ENCODE measurements at places on chromosomes 3 and 15.

DNA sequence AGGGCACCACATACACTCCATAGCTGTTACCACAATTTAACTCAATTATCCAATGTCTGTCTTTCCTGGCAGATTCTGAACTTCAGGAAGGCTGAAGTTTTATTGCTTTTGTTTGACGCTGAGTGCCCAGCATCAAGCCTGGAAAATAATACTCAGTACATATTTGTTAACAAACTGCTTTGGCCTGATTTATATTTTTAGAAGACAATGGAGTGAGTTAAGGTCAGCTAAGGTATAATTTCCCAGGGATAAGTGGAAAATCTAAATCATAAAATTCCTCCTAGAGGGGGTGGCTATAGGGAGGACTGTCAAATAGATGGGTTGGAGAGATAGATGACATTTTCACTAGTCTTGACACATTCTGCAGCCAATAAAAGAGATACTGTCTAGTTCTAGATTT is 659.4 kb upstream of the ADAMTS9 start:
- no peak for DNase-seq

DNA sequence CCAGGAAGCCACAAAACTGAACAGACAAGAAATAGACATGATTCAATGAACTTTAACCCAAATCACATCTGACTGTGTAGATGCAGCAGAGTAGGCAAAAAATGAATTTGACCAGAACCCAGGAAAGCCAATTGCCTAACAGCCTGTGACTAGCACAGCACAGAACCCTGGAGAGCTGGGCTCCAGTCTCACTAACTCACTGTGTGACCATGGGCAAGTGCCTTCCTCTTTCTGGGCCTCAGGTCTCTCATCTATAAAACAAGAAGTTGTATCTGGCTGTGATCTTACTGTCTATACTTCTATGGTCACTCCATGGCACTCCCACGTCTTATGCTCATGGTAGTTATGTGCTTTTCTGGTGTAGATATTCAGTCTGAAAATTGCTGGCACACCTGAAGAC is 48.1 kb upstream of the USP3 start:
- DNase-seq: no peak

GRCh38 chr3:89287902-89288508 is 180.6 kb downstream of the EPHA3 start:
- DNase-seq: no peak

DNA sequence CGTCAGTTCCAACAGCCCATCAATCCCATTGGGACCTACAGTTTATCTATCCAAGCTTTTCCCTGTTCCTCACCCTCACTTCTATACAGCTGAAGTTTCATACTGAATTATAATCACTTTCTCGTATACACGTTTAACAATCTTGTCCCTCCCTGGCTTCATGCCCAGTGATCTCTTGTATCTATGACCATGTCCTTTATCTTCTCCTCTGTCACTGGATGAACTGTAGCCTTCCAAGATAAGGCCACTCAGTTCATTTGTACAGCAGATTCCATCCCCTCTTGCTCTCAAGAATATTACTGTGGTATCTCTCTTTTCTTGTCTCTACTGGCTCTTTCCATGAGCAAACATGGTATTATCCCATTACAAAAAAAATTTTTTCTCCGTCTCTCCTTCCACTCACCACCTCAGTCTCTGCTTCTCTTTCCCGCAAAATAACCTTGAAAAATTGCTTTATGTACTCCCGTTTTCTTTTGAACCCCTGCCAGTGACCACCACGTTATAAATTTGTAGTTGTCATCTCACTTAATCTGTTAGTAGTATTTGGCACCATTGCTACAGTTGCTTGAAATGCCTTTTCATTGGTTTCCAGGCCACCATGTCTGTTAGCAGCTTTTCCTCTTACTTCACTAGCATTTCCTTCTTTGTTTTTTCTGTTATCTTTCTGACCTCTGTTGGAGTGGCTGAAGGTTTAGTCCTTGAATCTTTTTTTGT is 9.4 kb downstream of the CTNNB1 start:
- no peak for DNase-seq

DNA sequence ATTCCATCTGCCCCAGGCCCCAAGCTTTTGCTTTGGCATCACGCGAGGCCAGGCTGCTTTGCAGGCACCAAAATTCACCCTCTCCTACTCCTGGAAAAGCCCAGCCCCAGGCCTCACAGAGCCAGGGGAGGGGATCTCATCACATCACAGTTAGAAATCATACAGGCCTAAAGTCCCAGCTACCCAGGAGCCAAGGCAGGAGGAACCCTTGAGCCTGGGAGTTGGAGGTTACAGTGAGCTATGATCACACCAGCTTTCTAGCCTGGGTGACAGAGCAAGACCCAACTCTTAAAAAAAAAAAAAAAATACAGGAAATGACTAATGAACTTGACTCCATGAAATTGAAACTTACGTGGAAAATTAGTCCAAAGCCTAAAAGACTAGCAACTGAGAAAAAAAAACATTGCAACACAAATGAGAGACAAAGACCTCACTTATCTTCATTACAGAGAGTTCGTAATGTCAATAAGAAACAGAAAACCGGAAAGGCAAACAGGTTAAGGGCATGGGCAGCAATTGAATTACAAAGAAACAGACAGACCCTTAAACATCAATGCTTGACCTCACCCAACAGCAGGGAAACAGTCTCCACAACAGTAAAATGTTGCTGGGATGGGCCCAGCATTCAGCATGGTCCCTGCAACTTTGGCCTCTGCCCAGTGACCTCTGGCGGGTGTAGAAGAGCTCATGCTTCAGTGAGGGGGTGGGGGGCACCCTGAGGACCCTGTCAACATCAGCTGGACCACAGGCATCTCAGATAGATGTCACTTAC is 151.5 kb downstream of the LRRK1 start:
- peak; percentile 13 for DNase-seq

- no peak for DNase-seq
Observed at GRCh38 chr15:65289261-65289854, 2.7 kb upstream of the PARP16 start.

DNA sequence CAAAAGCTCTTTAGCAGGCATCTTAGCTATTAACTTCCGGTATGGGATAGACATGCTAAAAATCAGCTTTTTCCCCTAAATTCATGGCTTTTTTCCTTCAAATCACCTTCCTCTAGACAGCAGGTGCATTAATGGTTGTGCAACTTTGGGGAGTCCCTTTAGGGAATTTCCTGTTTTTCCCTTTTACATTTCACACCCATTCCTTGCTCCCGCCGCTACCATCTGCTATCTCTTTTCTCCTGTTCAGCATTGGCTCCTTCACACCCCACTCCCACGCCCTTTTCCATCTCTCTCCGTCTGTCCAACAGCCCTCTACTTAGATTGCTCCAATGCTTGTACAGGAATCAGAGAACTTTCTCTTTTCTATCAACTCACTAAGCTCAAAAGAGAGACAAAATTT is 43.4 kb downstream of the FEZF2 start:
- DNase-seq: no peak

- no peak for DNase-seq
Observed at GRCh38 chr15:88621789-88622604, 857 bp downstream of the AEN start.

DNA sequence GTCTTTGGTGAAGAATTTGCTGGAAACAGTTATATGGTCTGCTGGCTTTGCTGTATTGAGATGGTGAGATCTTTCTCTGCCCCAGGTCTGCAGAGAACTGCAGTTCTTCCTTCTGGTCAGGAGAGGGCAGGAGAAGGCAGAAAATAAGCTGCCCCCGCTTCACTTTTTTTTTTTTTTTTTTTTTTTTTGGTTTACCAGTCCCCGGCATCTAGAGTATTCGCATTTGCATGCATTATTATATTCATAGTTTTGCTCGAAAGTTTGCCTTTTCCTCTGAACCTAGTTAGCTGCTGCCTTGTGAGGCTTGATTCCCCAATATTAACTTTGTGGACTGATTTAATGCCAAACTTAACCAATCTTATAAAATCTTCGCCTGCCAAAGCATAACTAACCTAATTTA is 10.6 kb upstream of the PARL start:
- DNase-seq: no peak

GRCh38 chr3:134798681-134799311 is 3.7 kb downstream of the EPHB1 start:
- no peak for DNase-seq

- DNase-seq: no peak
Observed at GRCh38 chr3:101261506-101261905, 58.9 kb downstream of the IMPG2 start.

DNA sequence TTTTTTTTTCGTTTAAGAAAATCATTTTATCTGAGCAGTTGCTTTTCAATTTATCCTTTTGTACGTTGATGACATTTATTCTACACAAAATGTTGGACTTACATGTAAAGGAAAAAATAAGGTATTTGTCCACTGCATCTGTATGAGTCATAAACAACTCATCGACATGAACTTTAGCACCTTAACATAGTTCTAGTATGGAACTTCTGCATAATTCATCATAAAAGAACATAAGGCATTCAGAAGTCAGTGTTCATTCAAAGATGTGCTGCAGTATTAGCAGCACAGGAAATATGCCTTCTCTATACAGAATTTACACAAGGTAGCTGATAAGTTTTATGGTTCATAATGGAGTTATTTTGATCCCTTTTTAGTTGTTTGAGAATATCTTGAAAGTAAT is 801.6 kb downstream of the CADM2 start:
- DNase-seq: no peak

GRCh38 chr15:99476413-99477222 is 89.2 kb upstream of the MEF2A start:
- DNase-seq: peak; percentile 68

DNA sequence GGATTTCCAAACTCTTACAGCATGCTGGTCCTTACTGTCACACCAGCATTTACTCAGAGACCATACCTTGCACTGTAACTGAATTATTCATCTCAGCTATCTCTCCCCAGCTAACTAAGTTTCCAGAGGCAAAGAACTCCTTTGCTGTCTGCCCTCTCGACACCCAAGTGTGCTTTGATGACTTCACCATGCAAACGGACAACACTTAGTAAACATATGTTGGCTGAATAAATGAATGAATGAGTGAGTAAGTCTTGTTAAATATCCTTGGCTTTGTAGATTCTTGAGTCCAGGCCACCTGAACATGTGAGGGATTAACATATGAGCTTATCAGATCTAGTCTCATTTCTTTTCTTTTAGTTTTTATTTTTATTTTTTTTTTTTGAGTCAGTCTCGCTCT is 138.2 kb downstream of the PLD1 start:
- DNase-seq: no peak

DNA sequence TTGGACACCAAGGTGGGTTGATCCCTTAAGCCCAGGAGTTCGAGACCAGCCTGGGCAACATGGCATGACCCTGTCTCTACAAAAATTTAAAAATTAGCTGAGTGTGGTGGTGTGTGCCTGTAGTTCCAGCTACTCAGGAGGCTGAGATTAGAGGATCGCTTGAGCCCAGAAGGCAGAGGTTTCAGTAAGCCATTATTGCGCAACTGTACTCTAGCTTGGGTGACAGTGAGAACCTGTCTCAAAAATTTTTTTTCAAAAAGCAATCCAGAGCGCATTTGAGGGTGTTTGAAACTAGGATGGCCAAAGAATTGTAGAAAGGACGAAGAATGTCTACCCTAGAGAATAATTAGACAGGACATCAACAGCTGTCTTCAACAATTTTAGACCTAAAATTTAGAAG is 103.4 kb downstream of the STAC start:
- no peak for DNase-seq

DNA sequence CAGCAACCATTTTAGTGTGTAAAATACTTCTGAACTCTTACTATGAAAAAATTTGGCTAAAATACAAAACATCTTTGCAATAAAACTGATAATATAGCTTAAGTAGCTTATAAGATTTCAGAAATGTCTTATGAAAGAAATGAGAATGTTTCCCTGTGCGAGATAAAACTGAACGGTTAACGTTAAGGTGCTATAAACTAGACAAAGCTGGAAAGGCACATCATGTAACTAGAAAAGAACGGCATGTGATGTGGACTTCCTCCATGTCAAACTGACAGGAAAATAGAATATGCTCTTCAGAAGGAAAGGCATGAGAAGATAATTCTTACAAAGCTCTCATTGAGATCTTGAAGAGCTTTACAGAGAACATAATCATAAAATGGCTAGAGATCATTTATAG is 36.5 kb downstream of the NCK1 start:
- DNase-seq: no peak

- no peak for DNase-seq
Observed at GRCh38 chr3:112822064-112823055, 24.3 kb downstream of the CD200R1L start.

DNA sequence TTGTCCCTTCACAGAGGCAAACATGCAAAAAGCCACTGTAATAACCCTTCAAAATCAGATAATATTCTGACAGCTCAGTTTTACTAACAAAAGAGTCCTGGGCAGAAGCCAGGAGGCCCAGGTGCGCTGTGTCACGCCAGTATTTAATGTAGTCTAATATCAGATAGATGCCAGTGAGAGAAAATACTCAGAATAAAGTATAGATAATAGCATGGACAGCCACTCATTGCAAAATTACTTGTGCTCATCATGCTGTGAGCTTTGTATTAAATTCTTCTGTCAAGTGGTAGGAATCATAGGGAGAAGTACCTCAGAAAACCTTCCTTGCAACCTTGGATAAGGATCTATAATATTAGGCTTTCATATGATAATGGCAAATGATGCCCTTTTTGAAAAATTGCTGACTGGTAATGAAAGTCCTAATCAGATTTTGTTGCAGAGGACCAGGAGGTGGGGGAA is 1154.3 kb downstream of the ROBO1 start:
- DNase-seq: no peak

- peak; percentile 70 for DNase-seq
Observed at GRCh38 chr15:71443538-71443937, 328.3 kb downstream of the THSD4 start.

- DNase-seq: no peak
Observed at GRCh38 chr3:187850258-187850921, 105.1 kb upstream of the BCL6 start.

DNA sequence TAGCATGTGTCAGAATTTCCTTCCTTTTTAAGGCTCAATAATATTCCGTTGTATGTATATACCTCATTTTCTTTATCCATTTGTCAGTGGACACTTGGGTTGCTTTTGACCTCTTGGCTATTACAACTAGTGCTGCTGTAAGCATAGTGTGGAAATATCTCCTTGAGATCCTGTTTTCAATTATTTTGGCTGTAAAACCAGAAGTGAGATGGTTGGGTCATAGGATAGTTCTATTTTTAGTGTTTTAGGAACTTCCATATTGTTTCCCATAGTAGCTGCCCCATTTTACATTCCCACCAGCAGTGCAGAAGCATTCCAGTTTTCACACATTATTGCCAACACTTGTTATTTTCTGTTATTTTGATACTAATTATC is 70.4 kb upstream of the C15orf39 start:
- DNase-seq: no peak

DNA sequence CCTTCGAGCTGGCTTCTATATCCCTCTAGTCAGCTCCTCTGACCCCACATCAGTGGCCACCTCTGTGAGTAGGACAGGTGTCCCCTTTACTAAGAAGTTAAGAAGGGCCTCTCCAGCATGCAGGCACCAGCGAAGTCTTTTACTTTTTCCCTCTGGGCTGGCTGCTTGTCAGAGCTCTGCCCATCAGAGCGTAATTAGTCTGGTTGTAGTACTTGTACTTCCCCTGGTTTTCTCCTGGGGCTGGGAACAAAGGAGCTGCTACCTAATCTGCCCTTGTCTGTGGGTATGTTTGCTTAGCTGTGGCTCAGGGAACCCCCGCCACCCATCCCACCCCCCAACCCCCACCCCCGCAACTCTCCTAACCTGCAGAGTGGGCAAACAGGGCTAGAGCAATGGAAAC is 27.4 kb upstream of the ALPK3 start:
- no peak for DNase-seq

- peak; percentile 58 for DNase-seq
Observed at GRCh38 chr15:38707802-38708671, 143.4 kb upstream of the RASGRP1 start.

GRCh38 chr3:102034639-102035451 is 185.5 kb downstream of the NFKBIZ start:
- no peak for DNase-seq

- DNase-seq: no peak
Observed at GRCh38 chr15:52006702-52007340, 12.2 kb upstream of the MAPK6 start.
